Pancreas (tissue), 10 donors: ENCODE measurements at places on chromosomes 12 and 14.
A peak's percentile ranks its signal among the peaks of the same experiment; 100 is the strongest.

GRCh38 chr12:70486588-70486987 lies 120.5 kb downstream of the KCNMB4 start:
- no peaks in the 10 kb centered on the region for H3K36me3 ChIP-seq
- H3K27ac ChIP-seq, result no peak overlapping the region
- no peak for DNase-seq
- no peaks in the 10 kb centered on the region for H3K4me1 ChIP-seq
- H3K27me3 ChIP-seq, result no peaks in the 10 kb centered on the region

DNA sequence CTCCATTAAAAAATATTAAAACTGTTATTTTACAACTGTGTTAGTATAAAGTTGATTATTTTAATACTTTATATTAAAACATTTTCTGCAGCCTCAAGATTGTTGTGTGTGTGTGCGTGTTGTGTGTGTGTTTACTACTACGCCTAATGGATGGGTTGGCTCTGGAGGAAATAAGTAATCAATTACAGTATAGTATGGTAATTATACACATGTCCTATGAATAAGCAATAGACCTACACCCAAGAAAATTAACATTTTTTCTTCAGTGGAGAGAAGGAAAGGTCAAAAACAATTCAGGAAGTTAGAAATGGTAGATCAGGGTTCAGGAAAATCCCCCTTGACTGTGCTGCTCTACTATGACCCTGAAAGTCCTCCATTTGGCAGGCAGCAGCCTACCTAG lies 65.7 kb upstream of the DYRK2 start:
- H3K4me1 ChIP-seq, result no peaks in the 10 kb centered on the region
- DNase-seq, result no peak
- H3K4me3 ChIP-seq, result no peak overlapping the region
- no peaks in the 10 kb centered on the region for H3K36me3 ChIP-seq
- no peaks in the 10 kb centered on the region for H3K27me3 ChIP-seq
- H3K27ac ChIP-seq, result no peak overlapping the region

- no peaks in the 10 kb centered on the region for H3K27me3 ChIP-seq
- DNase-seq, result no peak
- H3K36me3 ChIP-seq, result no peaks in the 10 kb centered on the region
- no peaks in the 10 kb centered on the region for H3K4me1 ChIP-seq
- no peak overlapping the region for H3K27ac ChIP-seq
Observed at GRCh38 chr12:62230652-62231051, 29.6 kb upstream of the USP15 start.

DNA sequence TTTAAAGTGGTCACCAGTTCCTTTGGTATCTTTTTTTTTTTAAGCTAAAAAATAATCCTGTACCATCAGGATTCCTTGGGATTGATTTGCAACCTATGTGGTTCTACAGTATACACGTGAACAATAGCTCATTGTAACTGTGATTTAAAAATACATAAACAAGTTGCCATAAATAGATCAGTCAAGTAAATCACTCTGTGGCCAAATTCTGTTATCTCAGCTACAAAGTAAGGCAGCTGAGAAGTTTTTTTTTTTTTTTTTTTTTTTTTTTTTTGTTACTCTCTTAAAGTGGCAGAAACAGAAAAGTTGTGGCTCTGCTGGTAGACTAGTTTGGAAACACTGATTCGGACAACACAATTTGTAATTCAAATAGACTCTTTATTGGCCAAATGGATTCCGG lies 104.5 kb downstream of the PRICKLE1 start:
- no peaks in the 10 kb centered on the region for H3K36me3 ChIP-seq
- no peaks in the 10 kb centered on the region for H3K4me1 ChIP-seq
- no peaks in the 10 kb centered on the region for H3K27me3 ChIP-seq
- no peak overlapping the region for H3K4me3 ChIP-seq
- DNase-seq, result no peak

GRCh38 chr12:61524851-61525250 lies 735.4 kb upstream of the USP15 start:
- no peaks in the 10 kb centered on the region for H3K4me1 ChIP-seq
- no peak overlapping the region for H3K4me3 ChIP-seq
- DNase-seq, result no peak
- no peak overlapping the region for H3K27ac ChIP-seq

DNA sequence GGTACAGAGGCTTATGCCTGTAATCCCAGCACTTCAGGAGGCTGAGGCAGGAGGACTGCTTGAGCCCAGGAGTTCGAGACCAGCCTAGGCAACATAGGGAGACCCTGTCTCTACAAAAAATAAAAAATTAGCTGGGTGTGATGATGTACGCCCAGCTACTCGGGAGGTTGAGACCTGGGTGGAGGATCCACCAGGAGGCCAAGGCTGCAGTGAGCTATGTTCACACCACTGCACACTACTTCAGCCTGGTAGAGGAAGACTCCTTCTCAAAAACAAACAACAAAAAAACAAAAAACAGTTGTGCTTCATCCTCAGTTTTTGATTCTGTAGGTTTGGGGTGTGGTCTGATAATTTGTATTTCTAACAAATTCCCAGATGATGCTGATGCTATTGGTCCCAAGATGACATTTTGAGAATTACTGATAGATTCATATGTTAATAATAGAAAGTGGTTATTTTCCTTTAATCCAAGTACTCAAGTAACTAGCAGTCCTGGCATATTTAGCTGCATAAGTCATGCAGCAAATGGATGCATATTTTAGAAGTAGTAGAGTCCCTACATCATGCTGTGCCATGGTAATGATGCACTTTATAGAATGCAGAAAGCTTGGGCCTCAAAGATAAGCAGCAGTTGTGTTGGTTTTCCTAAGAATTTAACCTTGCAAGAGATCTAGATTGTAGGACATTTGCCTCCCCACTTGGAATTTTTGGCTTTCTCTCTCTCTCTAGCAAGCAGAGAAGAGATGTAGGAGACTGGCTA lies 76.1 kb upstream of the PAWR start:
- DNase-seq, result no peak
- H3K27me3 ChIP-seq, result no peaks in the 10 kb centered on the region
- no peaks in the 10 kb centered on the region for H3K4me1 ChIP-seq

GRCh38 chr12:130016986-130017385 lies 113.2 kb upstream of the TMEM132D start:
- H3K27ac ChIP-seq, result no peak overlapping the region
- no peak for DNase-seq
- H3K36me3 ChIP-seq, result no peaks in the 10 kb centered on the region
- H3K4me1 ChIP-seq, result no peaks in the 10 kb centered on the region
- peaks cover 17% of the 10 kb centered on the region for H3K27me3 ChIP-seq

- H3K4me1 ChIP-seq, result no peaks in the 10 kb centered on the region
- no peak overlapping the region for H3K27ac ChIP-seq
- no peaks in the 10 kb centered on the region for H3K27me3 ChIP-seq
- DNase-seq, result no peak
- no peak overlapping the region for H3K4me3 ChIP-seq
- no peaks in the 10 kb centered on the region for H3K36me3 ChIP-seq
Observed at GRCh38 chr14:39592116-39592789, 160.0 kb upstream of the FBXO33 start.

- no peaks in the 10 kb centered on the region for H3K4me1 ChIP-seq
- no peaks in the 10 kb centered on the region for H3K36me3 ChIP-seq
- no peak overlapping the region for H3K27ac ChIP-seq
- no peak for DNase-seq
Observed at GRCh38 chr12:71742998-71743397, 11.7 kb upstream of the RAB21 start.

DNA sequence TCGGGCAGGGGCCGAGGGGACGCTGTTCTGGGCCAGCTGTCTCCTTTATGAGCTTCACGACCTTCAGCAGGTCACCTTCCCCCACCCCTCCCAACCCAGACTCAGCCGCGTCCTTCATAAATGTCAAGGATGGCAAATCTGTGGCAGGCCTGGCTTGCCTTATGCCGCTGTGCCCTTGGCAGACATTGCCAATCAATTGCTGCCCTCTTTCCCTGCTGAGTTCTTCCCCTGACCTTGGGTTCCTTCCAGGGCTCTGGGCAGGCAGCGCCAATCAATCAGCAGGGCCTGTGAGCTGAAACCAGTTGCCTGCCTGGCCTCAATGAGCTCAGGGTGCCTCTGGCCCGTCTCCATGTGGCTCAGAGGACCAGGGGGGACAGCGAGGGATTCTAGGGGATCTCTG lies 7.7 kb downstream of the FAM222A start:
- peaks cover 17% of the 10 kb centered on the region for H3K4me1 ChIP-seq
- peak; percentile 89 for DNase-seq
- H3K36me3 ChIP-seq, result no peaks in the 10 kb centered on the region
- H3K27ac ChIP-seq, result no peak overlapping the region
